Natural killer cell treated with Interleukin-12 subunit alpha and Interleukin-12 subunit beta and Interleukin-15 and Interleukin-18, amount 100 ng/mL, for 72 hours (primary cell): ENCODE measurements at places on chromosomes 12 and 14.

DNA sequence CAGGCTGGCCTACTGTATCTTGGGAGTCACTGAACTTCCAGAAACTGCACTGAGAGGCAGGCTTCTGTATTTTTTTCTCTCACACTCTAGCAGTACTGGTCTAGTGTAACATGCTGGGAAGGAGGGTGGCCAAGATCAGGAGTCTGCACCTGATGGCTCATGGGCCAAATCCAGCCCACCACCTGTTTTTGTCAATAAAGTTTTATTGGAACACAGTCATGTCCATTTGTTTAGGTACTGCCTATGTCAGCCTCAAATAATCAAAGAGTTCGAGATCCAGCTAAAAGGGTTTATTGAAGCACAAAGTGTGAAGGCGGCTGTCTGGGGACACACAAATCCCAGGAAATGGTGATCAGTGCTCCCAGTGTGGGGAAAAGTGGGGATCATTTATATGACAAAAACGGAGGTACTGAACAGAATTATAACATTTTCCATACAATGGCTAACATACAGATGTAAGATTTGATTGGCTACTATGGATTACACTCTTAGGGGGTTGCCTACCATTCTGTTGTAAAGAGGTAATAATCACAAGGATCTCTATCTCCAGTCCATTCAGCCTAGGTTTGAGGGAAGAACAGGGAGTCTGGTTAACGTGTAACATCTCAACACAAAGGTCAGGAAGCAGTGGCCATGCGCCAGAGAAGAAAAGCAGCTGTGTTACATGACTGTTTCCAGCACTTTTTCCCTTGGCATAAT lies 12.9 kb downstream of the USP30 start:
- DNase-seq: no peak

DNA sequence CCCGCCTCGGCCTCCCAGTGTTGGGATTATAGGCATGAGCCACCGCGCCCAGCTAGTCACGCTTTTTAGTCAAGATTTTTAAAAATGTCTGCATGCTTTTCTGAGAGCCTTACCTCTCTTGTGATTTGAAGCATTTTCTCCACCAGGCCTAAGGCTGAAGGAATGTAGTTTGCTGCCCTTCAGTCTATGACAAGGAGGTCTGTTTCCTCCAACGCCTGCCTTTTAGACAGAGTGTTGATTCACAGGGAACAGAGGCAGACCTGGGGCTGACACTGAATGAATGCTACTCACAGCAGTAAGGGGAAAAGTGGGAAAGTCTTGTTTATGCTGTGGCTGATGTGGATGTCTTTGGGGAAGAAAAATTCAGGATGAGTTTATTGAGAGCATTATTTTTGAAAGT lies 27.2 kb upstream of the MDM2 start:
- DNase-seq: no peak

GRCh38 chr14:24607081-24607480 lies 2.4 kb downstream of the GZMH start:
- DNase-seq: no peak

GRCh38 chr12:82600379-82600778 lies 86.3 kb upstream of the TMTC2 start:
- no peak for DNase-seq

- no peak for DNase-seq
Observed at GRCh38 chr14:96351986-96352385, 11.2 kb downstream of the ATG2B start.

GRCh38 chr12:47850153-47851084 lies 30.7 kb upstream of the HDAC7 start:
- no peak for DNase-seq

DNA sequence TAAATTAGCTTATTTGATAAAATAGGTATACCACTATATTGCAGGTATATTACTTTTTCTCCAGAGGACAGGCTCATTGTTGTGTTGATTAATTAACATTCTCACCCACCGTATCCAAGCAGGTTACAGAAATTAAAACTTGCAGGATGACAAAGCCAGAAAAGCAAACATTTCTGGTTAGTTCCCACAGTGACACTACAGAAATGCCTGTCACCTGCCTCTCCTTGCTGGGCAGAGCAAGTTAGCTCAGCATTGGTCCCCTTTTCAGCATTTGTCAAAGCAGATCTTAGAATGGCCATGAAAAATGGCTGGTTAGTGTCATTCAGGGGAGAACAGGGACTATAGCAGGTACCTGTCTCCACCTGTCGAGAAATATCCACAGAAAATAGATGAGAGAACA lies 38.8 kb downstream of the RMST start:
- no peak for DNase-seq

GRCh38 chr12:22374508-22374907 lies 40.0 kb upstream of the ST8SIA1 start:
- no peak for DNase-seq

GRCh38 chr14:49960453-49960852 lies 67.6 kb downstream of the ARF6 start:
- DNase-seq: no peak

DNA sequence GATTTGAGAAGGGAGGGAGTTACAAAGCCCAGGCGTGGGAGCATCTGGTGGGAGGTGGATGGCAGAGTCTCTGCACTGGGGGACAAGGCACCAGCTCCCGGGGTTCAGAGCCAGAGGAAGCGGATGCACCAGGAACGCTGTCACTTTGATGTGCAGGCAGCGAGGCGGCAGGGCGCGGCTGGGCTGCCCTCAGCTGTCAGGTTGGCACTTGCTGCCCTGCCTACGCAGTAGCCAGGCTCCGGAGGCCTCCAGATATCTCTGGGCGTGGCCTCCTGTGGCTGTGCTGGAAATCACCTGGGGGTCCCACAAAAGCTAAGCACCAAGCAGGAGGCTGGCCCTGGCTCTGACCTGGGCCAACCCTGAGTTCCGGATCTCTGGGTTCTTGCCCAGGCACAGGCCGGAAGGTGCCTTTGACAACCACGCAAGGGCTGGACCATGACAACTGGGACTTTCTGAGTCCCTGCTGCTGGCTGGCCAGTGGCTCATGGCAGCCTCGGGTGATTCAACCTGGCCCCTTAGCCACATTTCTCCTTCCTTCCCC lies 62.1 kb upstream of the MAP1LC3B2 start:
- DNase-seq: no peak

- DNase-seq: no peak
Observed at GRCh38 chr12:39401459-39401858, 41.5 kb downstream of the KIF21A start.

DNA sequence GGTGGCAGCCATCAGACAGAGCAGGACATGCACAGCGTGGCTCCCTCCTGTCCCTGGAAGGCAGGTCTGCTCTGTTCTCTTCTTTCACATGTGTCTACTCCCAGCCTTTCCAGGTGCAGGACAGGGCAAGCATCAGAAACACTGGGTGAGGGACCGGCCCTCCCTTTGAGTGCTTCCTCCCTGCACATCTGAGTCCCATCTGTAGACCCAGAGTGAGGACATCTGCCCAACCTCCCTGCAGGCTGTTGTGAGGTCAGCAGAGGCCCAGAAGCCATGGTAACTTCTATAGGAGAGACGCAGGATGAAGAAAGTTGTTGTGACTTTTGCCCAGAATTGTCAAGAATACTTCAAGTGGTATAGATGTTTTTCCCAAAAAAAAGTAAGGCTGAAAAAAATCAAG lies 282.7 kb downstream of the CACNA1C start:
- no peak for DNase-seq

DNA sequence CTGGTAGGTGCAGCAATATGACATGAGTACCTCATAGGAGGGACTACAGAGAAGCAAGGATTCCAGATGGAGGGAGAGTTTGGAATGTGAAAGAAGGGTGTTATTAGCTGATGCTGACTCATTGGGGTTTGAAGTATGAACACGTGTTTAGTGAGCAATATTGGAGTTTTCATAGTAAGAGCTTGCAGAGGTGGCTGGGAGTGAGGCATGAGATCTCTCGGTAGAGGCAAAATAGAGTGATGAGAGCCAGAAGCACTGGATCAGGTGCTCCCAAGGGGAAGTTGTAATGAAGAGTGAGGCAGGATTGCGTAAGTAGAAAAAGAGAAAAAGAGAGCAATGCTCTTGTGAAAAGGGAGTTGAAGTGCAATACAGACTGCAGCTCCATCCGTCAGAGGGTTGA lies 42.1 kb downstream of the MGST1 start:
- DNase-seq: no peak

- no peak for DNase-seq
Observed at GRCh38 chr12:100545092-100545491, 28.4 kb upstream of the GAS2L3 start.

DNA sequence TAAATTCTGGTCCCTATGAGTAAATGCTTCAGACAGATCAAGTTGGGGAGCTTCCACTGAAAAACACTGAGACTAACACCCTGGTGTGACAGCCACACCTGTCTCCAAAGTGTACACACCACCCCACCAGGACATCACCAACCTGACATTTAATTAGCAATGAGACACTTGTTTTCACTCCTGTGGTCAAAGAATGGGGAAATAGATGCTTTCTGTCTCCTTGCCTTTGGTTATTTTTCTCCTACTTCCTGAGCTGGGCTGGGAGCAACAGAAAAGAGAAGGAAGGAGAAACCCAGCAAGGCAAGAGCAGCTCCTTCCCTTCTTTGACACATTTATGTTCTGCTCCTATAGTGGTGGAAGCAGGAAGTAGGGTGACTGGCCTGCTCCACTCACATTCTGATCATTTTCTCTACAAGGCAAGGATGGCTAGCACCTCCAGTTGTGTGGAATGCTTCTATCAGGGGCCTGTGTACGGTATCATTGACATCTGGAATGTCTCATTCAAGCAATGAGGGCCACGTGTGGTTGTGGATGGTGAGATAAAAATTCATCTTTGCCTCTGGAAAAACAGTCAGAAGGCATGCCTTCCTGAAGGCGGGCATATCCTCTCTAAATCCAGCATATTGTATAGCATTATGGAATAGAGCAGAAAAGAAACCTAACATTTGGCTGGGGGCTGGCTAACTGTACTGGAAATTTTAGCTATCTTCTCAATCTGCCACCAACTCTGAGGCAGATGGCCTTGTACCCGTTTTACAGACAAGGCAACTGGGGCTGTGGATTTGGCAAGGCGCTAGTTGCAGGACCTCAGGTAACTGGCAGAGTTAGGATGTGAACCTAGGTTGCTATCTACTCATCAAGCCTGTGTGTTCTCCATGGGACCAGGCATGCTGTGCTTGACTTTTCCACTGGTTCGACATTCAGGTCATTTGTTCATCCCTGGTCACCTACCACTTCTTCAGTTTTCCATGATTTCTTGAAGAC lies 24.8 kb upstream of the LGALS3 start:
- DNase-seq: no peak

DNA sequence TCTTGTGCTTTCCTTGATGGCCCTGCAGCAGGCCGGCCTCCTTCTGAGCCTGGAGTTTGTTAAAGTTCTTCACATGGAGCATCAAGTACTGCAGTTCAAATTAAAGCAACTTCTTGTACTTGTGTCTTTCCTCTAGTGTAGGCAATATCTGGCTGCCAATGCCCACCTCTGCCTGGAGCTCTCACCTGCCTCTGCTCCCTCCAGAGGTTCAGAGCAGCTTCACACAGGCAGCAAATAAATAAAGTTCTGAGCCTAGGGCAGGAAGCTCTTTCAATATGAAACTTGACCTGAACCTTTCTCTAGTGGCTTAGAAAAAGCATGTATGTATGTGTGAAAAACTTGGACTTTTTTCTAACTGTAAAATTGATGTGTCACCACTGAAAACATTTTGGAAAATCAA lies 65.9 kb downstream of the ITPR2 start:
- DNase-seq: no peak

DNA sequence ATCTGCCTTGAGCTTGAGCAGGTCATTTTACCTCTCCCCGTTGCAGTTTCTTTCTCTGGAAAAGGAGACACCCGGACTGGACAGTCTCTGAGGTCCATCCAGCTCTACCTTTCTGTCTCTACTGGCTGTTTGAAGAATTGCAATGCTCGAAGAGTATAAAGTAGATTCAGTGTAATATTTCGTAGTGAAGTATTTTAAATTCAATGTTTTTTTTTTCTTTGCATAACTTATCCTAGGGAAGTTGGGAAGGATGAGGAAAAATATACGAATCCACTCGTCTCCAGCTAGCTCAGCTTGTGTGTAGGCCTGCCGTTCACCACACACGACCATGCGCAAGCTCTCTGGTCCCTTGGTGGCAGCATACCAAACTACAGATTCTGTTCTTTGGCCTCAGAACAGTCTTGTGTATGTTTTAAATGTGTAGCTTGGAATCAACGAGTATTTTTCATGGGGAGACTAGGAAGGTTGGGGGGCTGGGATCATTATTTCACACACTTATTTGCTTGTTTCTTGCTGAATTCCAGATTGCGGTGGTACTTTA lies 307.9 kb downstream of the CACNA1C start:
- no peak for DNase-seq

DNA sequence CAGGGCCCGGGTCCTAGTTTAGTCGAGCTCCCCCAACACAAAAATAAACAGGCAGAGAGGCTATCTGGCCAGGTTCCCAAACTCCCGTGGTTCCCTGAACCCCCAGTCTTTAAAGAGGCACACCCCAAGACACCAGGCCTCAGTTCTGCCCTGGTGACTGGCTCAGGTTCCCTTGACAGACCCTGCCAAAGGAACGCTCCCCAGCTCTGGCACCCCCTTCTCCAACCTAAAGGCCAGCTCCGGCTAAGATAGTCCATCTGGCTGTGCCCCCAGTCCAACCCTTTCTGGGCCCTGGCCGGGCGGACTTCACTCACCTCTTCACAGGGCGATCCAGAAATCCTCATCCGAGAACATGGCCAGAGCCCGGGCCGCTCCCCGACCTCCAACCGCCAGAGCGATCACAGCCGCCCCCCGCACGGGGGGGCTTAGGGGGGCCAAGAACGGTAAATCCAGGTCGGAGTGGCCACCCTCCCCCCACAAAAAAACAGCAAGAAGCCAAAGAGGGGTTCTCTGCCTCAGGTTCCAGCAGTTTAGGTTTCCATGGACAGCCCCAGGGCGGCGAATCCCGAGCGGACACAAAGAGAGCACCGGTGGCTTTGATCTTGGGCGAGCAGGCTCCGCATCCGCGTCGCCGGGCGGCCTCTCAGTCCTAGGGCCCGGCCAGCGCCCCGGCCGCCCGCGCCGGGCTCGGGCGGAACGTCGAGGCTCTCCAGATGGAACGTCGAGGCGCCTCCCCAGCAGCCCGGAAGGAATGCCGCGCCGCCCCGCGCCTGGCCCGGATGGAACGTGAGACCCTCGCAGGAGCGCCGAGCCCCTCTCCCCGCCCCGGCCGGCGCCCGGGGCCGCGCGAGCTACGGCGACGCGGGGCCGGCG lies 1.1 kb downstream of the KMT2D start:
- no peak for DNase-seq

- peak; percentile 70 for DNase-seq
Observed at GRCh38 chr12:111598637-111599452, at the start of gene ATXN2. Gene ATXN2, minus strand, starts transcription at chr12:111599315. Its CDS starts 281 bp downstream, at chr12:111599034.

DNA sequence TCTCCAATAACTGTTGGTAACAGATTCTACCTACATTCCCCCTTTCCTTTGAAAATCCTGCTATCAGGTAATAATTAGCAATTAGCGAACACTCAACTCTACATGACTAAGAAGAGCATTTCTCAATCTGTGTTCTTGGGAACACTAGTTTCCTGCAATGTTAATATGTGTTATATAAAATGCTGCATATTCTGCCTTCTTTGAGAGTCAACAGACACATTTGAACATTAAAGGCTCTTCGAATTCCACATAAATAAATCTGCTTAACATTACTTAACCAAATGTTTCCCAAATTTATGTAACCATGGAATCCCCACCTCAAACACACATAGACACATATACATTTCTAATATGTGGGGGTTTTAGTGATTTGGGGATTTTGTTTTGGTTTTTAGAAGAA lies 41.2 kb upstream of the G2E3 start:
- DNase-seq: no peak
